ENCODE measurements at places on chromosomes 7 and 10. TPM values are rescaled to one million over a fixed set of nuclear protein-coding genes. Genes with fewer than 3 reads are reported as not detected.
A peak's percentile ranks its signal among the peaks of the same experiment; 100 is the strongest.

- no peak for DNase-seq
Measured at GRCh38 chr7:17984288-17984687, 43.4 kb downstream of the PRPS1L1 start.

GRCh38 chr7:15601175-15601574 is 39.4 kb upstream of the AGMO start:
- no peak for DNase-seq

- DNase-seq, result no peak
Measured at GRCh38 chr7:110669410-110669809, 421.5 kb upstream of the LRRN3 start.

DNA sequence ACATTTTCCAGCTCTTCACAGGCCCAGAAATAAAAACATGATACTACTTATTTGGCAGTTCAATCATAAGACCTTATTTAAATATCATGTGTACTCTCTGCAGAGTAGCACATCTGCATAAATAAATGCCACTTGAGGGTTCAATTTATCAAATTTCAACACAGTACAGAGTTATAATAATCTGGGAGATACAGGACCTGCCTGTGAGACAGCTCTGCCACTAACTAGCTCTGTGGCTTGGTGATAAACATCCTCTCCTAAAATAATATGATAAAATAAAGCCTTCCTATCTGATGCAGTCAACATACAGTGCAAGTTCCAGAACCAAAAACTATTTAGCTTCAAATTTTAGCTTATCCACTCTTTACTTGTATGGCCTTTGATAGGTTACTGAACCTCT is 90.9 kb upstream of the GATAD1 start:
- no peak for DNase-seq

- peak; percentile 15 for DNase-seq
Measured at GRCh38 chr10:78657163-78657861, 411.5 kb upstream of the ZMIZ1 start.

- no peak for DNase-seq
Measured at GRCh38 chr7:12771378-12771877, 84.0 kb downstream of the ARL4A start.

DNA sequence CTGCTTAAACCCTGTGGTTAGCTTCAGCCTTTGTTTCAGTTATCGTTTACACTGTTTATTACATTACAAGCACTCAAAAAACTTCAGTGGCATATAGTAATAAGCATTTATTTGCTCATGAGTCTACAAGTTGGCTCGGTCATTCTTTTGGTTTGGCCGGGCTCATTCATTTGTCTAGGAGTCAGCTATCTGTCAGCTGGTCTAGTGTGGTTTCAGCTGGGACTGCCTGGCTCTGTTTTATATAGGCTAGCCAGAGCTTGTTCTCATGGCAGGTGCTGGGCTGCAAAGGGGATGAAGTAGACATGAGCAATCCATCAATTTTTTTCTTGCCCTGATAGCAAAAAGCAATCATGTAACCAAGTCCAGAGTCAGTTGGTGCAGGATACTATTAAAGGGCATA is 103.6 kb downstream of the MKLN1 start:
- no peak for DNase-seq

DNA sequence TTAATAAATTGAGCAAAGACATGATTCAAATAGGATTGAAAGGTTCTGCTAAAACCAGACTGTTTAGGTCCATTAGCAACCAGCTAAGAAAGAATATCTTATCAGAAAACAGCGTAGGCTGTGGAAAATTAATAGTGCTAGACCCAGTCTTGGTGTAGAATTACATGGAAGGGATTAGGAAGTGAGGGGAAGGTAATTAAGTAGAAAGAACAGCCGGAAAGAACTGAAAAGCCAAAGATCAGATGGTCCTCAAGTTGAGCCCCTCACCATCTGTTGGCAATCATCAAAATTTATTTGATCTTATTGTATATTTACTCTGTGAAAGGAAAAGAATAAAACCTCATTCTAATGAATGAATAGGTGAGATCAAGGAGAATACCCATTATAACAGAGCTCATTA is 50.1 kb downstream of the COL1A2 start:
- no peak for DNase-seq

GRCh38 chr7:2253021-2253420 is 11.0 kb downstream of the NUDT1 start:
- no peak for DNase-seq

DNA sequence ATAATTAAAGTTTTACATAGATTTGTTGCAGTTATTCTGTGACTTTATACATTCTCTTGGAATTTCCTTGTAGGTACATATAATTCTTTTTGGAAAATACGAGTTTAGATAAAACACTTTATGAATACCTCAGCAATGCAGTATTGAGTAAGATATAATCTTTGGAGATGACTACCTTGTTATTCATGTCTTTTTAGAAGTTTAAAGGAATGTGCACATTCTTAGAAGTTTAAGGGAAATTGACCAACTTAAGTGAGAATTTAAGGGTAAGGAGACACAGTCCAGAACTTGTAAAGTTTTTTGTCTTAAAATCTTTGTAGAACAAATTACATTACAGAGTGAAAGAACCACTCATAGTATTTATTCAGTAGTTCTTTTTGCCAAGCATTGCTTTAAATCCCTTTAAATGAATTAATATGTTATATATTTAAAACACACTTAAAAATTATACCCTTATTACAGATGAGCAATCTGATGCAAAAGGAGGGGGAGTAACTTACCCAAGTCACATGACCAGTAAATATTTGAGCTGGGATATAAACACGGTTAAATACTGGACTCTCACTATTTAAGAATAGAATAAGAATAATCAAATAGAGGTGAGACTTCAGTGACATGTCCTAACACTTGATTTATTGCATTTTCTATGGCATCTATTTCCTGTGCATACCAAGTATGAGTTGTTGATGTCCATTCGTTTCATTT is 139.5 kb upstream of the FERD3L start:
- no peak for DNase-seq

DNA sequence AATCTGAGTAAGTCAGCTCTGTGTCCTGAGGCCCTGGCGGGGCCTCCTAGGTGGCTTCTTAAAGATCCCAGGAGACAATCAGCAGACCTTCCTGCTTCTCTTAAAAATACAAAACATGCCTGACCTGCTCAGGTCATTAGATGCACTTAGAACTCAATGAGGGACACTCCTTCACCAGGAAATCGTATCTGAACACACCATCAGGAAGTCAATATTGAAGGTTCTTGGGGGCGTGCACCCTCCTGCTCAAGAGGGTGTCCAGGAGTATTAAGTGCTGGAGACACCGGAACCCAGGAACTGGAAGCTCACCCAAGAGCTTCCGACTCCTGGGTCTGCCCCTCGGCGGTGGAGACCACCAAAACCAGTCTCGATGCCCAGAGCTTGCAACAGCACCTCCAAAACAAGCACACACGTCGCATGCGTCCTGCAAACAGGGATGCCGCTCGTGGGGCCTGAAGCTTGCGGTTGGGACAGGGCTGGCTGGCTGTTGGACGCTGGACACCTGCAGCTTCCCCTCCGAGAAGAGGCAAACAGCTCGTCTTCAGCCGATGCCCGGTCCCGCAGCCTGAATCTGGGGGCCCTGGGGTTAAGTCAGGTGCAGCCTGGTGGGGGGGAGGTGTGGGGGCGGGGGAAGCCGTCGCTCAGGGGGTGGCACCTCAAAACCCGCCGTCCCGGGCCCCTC is 803 bp downstream of the RAPGEF5 start:
- DNase-seq, result no peak

GRCh38 chr7:116449950-116450349 is 49.6 kb upstream of the CAV2 start:
- no peak for DNase-seq

GRCh38 chr7:41475801-41476459 is 227.0 kb downstream of the INHBA start:
- DNase-seq, result no peak

DNA sequence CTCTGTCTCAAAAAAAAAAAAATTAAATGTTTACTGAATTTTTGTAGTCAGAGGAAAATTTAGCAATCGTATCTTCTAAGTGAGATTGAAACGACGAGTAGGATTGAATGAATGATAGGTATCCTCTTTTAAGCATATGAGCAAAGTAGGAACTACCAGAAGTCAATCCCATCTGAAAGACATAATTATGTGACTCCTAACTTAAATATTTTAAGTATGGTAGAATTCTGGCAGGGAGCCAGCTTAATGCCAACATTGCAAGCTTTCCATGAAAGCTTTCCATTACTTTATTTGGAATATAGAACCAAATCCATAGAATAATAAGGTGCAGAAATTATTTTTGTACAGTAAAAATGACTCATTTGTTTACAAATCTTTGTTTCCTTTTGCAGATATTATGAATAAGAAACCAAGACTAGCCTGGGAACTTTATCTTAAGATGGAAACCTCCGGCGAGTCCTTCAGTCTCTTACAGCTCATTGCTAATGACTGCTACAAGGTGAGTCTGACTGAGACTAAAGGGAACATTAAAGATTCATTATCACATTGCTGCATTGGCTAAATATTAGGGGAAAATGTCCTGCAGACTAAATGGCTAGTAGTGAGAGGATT is 50.2 kb upstream of the UBN2 start:
- no peak for DNase-seq

- DNase-seq, result no peak
Measured at GRCh38 chr10:70267161-70267933, 16.5 kb downstream of the NPFFR1 start.

GRCh38 chr10:100128951-100129350 is 47.3 kb upstream of the CPN1 start:
- no peak for DNase-seq

DNA sequence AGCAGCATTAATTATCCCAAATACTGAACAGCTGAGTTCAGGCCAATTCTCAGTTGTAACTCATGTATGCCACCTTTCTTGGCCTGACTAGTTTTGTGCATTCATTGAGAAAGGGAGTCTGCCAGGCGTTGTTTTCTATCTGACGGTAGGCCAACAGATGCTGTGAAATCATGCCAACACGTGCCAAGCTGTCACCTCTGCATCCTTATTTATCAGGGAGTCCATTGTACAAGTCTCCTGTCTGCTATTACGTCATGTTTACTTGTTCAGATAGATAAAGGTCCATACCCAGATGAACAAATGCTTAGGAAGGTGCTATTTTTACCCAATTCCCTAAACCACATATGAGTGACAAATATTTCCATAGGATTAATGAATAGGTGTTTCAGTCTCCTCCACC is 127.2 kb upstream of the CDK6 start:
- DNase-seq, result no peak

DNA sequence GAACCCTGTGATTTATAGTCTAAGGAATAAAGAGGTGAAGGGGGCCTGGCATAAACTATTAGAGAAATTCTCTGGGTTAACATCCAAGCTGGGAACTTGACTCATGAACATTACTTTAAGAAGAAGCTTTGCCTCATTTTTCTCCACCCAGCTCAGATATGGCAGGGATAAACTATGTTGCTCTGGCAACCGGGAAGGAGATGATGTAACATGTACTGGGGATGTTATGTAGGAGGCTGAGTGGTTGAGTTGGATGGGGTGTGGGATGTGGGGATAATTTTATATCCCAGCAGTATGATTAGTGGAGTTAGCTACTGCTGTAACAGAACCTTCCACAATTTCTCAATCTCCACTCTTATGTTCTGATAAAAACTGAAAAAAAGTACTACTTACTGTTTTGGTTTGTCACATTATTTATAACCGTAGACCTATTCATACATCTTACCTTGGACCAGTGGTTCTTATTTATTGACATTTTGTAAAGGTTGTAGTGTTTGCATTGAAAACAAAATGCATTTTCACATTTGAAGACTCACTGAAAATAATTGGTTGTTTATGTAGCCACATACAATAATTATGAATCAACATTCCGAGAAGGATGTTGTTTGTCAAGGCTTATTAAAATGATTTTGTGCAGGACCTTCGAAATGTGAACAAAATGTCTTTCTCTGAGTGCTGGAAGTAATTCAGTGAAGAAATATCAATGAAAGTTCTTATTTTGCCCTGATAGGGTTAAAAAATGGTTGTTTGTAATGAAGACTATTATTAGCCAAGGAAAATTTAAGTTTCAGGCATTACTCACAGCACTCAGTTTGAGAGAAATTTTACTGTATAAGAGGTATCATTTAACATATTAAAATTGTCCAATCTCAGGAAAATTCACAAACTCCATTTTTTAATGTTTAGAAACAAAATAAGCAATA is 1.3 kb downstream of the OR2F2 start:
- DNase-seq, result no peak

The IGF2BP3 gene
- total RNA-seq, result 0.46 TPM

The TMEM72 gene
- not detected for total RNA-seq

The TAS2R60 gene
- not detected for total RNA-seq

The AKR1C4 gene
- not detected for total RNA-seq

The DLX5 gene
- not detected for total RNA-seq

The ABCB4 gene
- 0.60 TPM for total RNA-seq

The TFR2 gene
- total RNA-seq, result 8.7 TPM

The ASB13 gene
- 22.8 TPM for total RNA-seq

The PPP1R3C gene
- total RNA-seq, result not detected

The SLC18A3 gene
- total RNA-seq, result not detected

The TNS3 gene
- 0.58 TPM for total RNA-seq
